ENCODE measurements at places on chromosomes 12 and 14.

GRCh38 chr12:102201436-102202061, 3.9 kb upstream of the PMCH start:
- no peak for DNase-seq

DNA sequence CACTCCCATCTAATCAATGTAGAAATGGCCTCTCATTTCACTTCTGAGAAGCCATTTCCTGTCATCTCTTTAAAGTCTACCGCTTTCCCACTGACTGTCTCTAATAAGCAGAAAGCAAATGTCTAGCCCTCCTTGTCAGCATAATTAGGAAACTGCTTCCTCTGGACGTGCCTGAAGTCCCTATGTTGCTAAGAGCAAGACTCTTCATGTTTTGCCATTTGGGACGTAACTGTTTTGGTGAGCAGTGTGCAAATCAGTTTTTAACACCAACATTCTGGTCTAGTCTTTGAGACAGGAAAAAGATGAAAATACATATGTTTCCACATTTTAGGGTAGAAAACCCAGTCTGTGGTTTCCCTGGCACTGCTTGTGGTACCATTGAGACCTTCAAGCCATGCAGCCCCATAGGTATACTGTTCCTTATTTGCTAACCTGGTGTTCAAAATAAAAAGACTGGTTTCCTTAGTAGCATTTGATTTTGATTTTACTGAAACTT, 22.2 kb downstream of the IFNG start:
- no peak for DNase-seq

DNA sequence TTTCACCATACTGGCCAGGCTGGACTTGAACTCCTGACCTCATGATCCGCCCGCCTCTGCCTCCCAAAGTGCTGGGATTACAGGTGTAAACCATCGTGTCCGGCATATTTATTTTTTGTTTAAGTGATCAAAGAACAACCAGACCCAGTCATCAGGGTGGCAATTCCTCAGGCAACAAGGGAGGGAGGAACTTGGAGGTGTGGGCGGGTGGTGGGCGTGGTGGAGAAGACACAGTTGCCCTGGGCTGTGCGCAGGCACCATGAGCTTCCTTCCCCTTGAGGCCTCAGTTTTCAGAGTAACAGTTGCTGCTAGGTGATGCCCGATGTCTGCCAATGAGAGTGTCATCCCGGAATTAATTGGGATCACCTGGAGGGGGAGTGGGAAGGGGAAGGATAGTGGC, 191.7 kb downstream of the ALG10 start:
- no peak for DNase-seq

GRCh38 chr12:85985996-85986395, 111.9 kb downstream of the NTS start:
- no peak for DNase-seq

DNA sequence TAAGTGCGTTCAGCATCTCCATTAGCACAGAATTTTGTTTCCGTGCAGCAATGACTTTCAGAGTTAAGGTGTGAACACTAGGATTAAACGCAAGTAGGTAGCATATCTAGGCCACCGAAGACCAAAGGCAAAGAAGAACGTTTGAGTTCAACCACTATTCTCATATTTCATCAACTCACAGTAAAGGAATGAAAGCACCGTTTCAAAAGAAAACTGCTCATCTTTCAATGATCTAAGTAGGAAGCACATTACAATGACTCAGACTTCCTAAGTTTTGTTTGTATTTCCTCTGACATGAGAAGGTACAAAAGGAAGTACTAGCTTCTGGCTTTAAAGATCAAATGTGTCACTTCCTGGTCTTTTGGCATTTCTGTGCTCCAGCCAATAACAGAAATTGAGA, 57.6 kb downstream of the ACADS start:
- DNase-seq: no peak

DNA sequence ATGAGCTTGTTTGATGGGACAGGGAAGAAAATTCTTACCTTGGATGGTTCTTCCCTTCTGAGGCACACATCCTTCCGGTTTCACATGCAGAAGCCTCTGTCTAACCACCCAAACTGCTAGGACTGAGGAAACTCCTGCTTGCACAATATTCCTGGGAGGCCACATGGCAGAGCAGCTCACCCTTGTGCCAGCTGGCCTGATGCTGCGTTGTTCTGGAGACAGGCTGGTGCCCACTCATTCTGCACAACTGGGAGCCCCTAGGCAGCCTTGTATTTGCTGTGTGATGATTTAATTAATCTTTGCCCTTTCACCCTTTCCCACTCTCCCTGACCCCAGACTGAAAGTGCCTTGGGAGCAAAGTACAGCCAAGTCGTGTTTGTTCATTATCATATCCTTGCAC, 130.8 kb downstream of the RTN1 start:
- DNase-seq: no peak

DNA sequence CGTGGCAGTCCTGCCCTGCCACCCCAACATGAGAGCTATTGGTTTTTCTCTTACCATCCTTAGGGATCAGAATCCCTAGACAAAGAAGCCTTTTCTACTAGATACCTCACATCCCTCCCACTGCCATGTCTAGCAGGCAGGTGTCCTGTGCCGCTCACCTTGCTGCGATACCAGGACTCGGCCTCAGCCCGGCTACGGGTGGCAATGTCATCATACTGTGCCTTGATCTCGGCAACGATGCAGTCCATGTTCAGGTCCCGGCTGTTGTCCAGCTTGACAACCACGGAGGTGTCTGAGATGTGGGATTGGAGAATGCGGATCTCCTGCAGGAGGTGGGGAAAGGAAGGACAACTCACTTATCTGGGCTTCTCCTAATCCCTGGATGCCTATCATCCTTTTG, 4.5 kb downstream of the KRT83 start:
- DNase-seq: no peak

DNA sequence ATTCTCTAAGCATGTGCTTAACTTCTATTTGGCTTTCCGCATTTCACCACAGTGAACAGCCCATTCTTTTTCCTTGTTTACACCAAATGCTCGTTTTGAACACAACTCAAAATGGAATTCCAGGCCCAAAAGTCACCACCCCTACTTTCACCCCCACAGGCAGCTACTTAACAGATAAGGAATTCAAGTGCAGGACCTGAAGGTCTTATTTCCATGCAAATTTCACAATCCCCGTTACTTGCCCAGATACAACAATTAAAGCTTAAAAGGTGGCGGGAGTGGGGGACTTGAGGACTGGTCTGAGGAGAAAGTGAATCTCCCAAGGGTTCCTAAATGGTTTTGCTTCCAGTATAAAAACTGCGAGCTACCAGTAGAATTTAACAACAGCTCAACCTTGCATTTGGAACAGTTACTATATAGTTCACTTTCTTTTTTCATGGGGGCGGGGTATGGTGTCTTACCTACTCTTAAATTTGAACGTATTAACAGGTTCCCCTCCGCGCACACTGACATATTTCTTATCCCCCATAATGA, 3.7 kb downstream of the USP44 start:
- no peak for DNase-seq

- DNase-seq: no peak
Observed at GRCh38 chr12:96766232-96766631, 140.8 kb upstream of the NEDD1 start.

DNA sequence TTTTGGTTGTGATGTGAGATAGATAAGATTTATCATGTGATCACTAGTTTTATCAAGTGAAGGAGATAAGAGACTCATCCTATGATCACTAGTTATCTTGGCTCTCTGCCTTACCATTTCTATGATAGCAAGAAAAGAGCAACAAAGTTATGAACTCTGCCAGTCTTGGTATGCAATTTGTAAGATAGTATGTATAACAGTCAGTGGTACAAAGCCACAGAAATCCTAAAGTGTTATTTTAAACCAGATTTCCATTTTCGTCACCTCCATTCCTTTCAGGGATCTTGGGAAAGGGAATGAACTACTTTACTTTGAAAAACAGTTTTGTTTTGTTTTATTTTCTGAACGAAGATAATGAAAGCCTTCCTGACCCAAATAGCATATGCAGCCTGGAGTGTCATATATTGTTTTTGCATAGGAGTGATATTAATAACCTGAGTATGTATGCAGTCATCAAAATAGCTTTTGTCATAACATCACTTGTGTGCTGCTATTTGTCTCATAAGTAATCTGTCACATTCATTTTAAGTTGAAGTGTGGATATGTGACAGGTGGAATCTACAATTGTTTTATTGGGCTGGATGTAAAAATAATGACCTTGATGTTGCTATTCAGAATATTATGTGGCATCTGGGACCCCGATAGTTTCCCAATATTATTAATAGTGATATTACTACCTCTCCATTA, 35.0 kb downstream of the FLRT2 start:
- no peak for DNase-seq
